ENCODE measurements at places on chromosomes 4 and X. TPM values are rescaled to one million over a fixed set of nuclear protein-coding genes. Genes with fewer than 3 reads are reported as not detected.

Gene KLB
- polyA plus RNA-seq = not detected

Gene SPANXN3
- polyA plus RNA-seq = not detected

Gene NKX3-2
- not detected for polyA plus RNA-seq

Gene SPACA5
- not detected for polyA plus RNA-seq

Gene TAF7L
- not detected for polyA plus RNA-seq

Gene RNF113A
- polyA plus RNA-seq = 20.4 TPM

Gene CT45A3
- polyA plus RNA-seq = not detected

Gene TXK
- polyA plus RNA-seq = 0.54 TPM

Gene RS1
- not detected for polyA plus RNA-seq

Gene CD40LG
- not detected for polyA plus RNA-seq

Gene ANK2
- polyA plus RNA-seq = not detected

DNA sequence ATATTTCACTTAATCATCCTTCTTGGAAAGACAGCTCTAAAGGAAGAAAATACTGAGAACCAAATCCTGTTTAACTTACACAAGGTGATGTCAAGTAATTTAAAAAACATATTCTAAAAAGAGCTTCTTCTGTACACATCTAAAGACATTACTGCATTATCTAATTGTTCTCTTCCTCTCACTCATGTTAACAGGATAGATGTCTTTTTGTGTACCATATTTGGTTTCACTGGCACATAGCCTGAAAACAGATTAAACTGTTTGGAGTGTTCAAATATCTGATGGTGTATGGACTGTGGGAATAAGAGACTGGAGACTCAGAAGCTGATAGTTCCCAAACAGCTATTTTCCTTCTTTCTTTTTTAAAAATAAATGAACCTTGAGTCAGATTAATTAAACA is 213.3 kb upstream of the MAB21L2 start:
- no peaks in the 10 kb centered on the region for H3K36me3 ChIP-seq
- no peak for DNase-seq
- no peak overlapping the region for H3K27ac ChIP-seq
- H3K27me3 ChIP-seq = no peaks in the 10 kb centered on the region
- no peak overlapping the region for H3K4me3 ChIP-seq

- peaks cover 61% of the 10 kb centered on the region for H3K27me3 ChIP-seq
- H3K4me3 ChIP-seq = no peak overlapping the region
- H3K27ac ChIP-seq = no peak overlapping the region
- H3K36me3 ChIP-seq = no peaks in the 10 kb centered on the region
- H3K4me1 ChIP-seq = peaks cover 36% of the 10 kb centered on the region
- DNase-seq = peak; percentile 58
Measured at GRCh38 chrX:45781901-45782553, 581.4 kb upstream of the DIPK2B start.

- H3K4me3 ChIP-seq = no peak overlapping the region
- no peaks in the 10 kb centered on the region for H3K36me3 ChIP-seq
- H3K27ac ChIP-seq = no peak overlapping the region
- H3K27me3 ChIP-seq = no peaks in the 10 kb centered on the region
- peak; percentile 39 for DNase-seq
Measured at GRCh38 chr4:109945056-109945455, 32.4 kb downstream of the EGF start.

- H3K27me3 ChIP-seq = no peaks in the 10 kb centered on the region
- H3K4me1 ChIP-seq = no peaks in the 10 kb centered on the region
- DNase-seq = no peak
Measured at GRCh38 chr4:126727461-126727860, 905.3 kb upstream of the INTU start.

- H3K4me3 ChIP-seq = no peak overlapping the region
- no peak overlapping the region for H3K27ac ChIP-seq
- no peaks in the 10 kb centered on the region for H3K27me3 ChIP-seq
- peaks cover 6% of the 10 kb centered on the region for H3K4me1 ChIP-seq
- no peaks in the 10 kb centered on the region for H3K36me3 ChIP-seq
Measured at GRCh38 chr4:15893962-15894361, 44.6 kb downstream of the FGFBP1 start.

DNA sequence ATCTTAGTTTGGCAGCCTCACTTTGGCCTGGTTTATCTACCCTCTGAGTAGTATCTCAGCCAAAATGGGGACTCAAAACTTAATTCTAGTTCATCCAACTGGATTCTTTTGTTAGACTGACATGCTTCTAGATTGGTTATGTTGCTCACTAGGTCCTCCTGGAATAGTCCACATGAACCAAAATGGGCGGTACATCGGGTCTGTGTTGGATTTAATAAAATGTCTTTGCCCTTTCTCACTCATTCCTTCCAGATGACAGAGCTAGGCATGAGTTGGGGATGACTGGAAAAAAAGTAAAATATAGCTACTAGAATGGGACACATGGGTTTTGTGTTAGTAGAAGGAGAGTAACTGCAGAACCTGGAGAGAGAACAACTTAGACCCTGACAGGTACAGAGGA is 247.9 kb downstream of the CCSER1 start:
- no peaks in the 10 kb centered on the region for H3K27me3 ChIP-seq
- no peak overlapping the region for H3K27ac ChIP-seq
- no peak for DNase-seq
- no peak overlapping the region for H3K4me3 ChIP-seq
- no peaks in the 10 kb centered on the region for H3K36me3 ChIP-seq

GRCh38 chr4:54363037-54363436 is 133.9 kb downstream of the PDGFRA start:
- no peak overlapping the region for H3K27ac ChIP-seq
- H3K36me3 ChIP-seq = no peaks in the 10 kb centered on the region
- no peak overlapping the region for H3K4me3 ChIP-seq
- no peaks in the 10 kb centered on the region for H3K27me3 ChIP-seq

- no peaks in the 10 kb centered on the region for H3K36me3 ChIP-seq
- no peak overlapping the region for H3K4me3 ChIP-seq
- no peak for DNase-seq
- H3K4me1 ChIP-seq = no peaks in the 10 kb centered on the region
- no peak overlapping the region for H3K27ac ChIP-seq
Measured at GRCh38 chr4:8644966-8645752, 52.6 kb downstream of the CPZ start.

- DNase-seq = no peak
- no peak overlapping the region for H3K27ac ChIP-seq
- no peak overlapping the region for H3K4me3 ChIP-seq
- H3K4me1 ChIP-seq = peaks cover 35% of the 10 kb centered on the region
Measured at GRCh38 chrX:48688531-48689150, 5.0 kb downstream of the WAS start.

- no peak for DNase-seq
- H3K27me3 ChIP-seq = peaks cover 2% of the 10 kb centered on the region
- no peaks in the 10 kb centered on the region for H3K36me3 ChIP-seq
- no peak overlapping the region for H3K4me3 ChIP-seq
- no peaks in the 10 kb centered on the region for H3K4me1 ChIP-seq
- no peak overlapping the region for H3K27ac ChIP-seq
Measured at GRCh38 chr4:4831825-4832224, 27.6 kb upstream of the MSX1 start.

DNA sequence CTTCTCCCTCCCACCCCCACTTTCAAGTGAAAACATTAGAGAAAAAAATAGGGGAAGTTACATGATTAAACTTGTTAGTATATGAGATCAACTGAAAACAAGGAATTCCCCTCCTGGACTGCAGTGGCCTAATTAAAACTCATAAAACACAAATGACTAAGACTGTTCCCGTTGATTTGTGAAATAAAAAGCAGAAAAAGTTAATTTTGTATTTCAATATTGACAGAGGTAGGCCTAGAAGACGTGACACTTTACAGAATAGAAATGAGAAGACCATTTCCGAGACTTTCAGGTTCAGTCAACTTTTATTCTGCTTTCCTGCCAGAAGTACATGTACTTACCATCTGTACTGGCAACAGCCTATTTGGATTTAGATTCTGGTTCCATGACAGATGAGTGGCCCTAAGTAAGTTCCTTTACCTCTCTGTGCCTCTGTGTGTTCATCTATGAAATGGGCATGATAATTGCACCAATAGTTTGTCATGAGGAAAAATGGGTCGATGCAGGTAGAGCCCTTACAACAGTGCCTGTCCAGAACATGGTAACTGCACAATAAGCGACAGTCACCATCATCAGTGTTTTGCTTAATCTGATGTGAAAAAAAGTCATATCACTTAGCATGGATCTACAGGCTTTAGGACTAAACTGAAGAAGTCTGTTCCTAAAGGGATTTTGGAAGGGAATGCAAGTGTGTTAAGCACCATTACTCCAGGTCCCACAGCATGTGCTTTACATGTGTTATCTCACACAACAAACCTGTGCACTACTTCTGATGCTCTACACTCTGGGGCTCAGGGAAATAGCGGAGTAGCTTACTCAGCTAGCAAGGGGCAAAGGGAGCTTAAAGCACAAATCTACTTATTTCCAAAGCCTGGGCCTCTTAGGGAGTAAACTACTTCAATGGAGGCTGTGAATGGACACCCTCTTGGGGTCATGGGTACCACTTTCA is 562.3 kb upstream of the DIPK2B start:
- peak; percentile 69 for DNase-seq
- H3K27ac ChIP-seq = no peak overlapping the region
- peaks cover 76% of the 10 kb centered on the region for H3K4me1 ChIP-seq
- no peak overlapping the region for H3K4me3 ChIP-seq

- peaks cover 8% of the 10 kb centered on the region for H3K27me3 ChIP-seq
- H3K4me1 ChIP-seq = no peaks in the 10 kb centered on the region
- no peak overlapping the region for H3K4me3 ChIP-seq
- no peaks in the 10 kb centered on the region for H3K36me3 ChIP-seq
- no peak for DNase-seq
Measured at GRCh38 chrX:17744896-17745523, 7.7 kb downstream of the SCML1 start.

- no peaks in the 10 kb centered on the region for H3K27me3 ChIP-seq
- no peaks in the 10 kb centered on the region for H3K4me1 ChIP-seq
- H3K36me3 ChIP-seq = no peaks in the 10 kb centered on the region
- no peak overlapping the region for H3K4me3 ChIP-seq
Measured at GRCh38 chr4:81808011-81808672, 336.4 kb upstream of the RASGEF1B start.

DNA sequence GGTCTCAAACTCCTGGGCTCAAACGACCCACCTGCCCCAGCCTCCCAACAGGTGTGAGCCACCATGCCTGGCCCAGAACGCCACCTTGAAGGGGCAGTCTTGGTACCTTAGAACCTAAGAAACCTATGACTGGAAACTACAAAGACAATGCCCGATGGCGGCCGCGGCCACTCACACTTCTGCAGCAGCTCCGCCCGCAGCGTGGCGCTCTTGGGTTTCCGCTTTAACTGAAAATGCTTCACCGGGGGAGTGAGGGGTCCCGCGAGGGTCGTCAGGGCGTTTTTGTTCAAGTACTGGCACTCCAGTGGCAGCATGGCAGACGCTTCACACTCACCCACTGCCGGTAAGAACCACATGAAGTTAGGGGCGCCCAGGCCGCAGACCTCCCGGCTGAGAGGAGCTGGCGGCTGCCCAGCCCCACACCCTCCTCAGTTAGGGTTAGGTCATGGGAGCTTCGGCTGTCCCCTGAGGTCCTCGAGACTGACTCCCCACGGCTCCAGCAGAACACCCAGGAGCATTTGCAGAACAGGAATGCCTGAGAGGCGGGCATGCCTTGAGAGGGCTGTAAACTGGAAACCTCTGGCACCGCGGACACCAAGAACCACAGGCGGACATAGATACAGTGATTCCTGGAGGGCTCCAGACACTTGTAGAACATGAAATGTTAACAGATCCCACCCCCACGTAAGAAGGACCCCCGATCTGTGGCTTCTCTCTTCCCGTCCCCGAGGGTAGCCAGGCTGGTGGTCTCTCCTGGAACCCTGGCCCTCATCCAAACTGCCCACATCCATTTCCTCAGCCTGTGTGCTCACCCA is 19.0 kb downstream of the NELFA start:
- DNase-seq = no peak
- H3K36me3 ChIP-seq = peaks cover 73% of the 10 kb centered on the region
- no peak overlapping the region for H3K4me3 ChIP-seq
- H3K27ac ChIP-seq = no peak overlapping the region
- H3K27me3 ChIP-seq = no peaks in the 10 kb centered on the region

GRCh38 chr4:114663083-114663482 is 64.5 kb downstream of the UGT8 start:
- H3K27ac ChIP-seq = no peak overlapping the region
- no peaks in the 10 kb centered on the region for H3K4me1 ChIP-seq
- H3K27me3 ChIP-seq = no peaks in the 10 kb centered on the region
- no peak overlapping the region for H3K4me3 ChIP-seq

GRCh38 chr4:29295280-29295679 is 1424.9 kb upstream of the PCDH7 start:
- H3K4me3 ChIP-seq = no peak overlapping the region
- no peaks in the 10 kb centered on the region for H3K36me3 ChIP-seq
- no peaks in the 10 kb centered on the region for H3K27me3 ChIP-seq
- DNase-seq = no peak

DNA sequence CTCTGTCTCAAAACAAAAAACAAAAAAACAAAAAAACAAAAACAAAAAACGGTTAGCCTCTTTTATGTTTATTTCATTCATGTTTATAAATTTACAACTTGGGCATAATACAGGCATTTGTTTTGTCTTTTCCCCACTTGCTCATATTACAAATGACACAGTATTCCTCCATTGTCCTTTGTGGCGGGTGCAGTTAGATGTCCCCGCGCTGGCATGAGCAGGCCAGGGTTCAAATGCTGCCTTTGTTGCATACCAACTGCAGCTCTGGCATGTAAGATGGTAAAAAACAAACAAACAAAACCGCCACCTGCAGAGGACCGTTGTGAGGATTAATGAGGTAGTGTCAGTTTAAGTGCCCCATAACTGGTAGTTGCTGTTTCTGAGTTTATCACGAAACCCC is 16.1 kb upstream of the HPF1 start:
- H3K4me3 ChIP-seq = no peak overlapping the region
- no peak overlapping the region for H3K27ac ChIP-seq
- peaks cover 23% of the 10 kb centered on the region for H3K27me3 ChIP-seq
- peaks cover 6% of the 10 kb centered on the region for H3K4me1 ChIP-seq

DNA sequence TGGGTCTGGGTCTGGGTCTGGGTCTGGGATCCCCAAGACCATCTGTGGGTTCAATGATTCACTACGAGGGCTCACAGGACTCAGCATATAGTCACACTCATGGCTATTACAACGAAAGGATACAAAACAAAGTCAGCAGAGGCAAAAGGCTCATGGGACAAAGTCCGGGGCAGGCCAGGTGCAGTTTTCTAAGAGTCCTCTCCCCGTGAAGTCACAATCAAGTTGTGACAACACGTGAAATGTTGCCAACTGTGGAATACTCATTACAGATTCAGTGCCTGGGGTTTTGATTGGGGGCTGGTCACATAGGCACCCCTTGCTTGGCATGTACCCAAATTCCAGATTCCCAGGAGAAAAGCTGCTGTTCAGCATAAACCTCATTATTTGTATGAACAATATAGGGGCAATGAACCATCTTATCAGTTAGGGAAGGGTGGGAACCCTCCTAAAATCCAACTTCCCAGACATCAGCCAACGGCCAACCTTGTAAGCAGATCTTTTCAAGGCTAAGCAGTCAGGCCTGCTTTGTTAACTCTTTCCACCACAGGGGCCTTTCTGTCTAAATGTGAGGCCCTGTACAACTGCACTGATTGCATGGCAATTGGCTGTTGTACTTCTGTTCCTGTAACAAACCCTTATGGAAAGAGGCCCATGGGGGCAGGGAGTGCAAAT is 58.2 kb upstream of the DIPK2B start:
- no peaks in the 10 kb centered on the region for H3K27me3 ChIP-seq
- H3K27ac ChIP-seq = no peak overlapping the region
- no peak for DNase-seq
- H3K4me3 ChIP-seq = no peak overlapping the region
- H3K4me1 ChIP-seq = no peaks in the 10 kb centered on the region
- no peaks in the 10 kb centered on the region for H3K36me3 ChIP-seq

GRCh38 chrX:8850478-8850877 is 49.3 kb upstream of the FAM9A start:
- H3K36me3 ChIP-seq = no peaks in the 10 kb centered on the region
- H3K27me3 ChIP-seq = peaks cover 9% of the 10 kb centered on the region
- DNase-seq = no peak
- no peaks in the 10 kb centered on the region for H3K4me1 ChIP-seq
- no peak overlapping the region for H3K4me3 ChIP-seq
